HuH-7 (cell line): ENCODE measurements at places on chromosomes 4 and X.

DNA sequence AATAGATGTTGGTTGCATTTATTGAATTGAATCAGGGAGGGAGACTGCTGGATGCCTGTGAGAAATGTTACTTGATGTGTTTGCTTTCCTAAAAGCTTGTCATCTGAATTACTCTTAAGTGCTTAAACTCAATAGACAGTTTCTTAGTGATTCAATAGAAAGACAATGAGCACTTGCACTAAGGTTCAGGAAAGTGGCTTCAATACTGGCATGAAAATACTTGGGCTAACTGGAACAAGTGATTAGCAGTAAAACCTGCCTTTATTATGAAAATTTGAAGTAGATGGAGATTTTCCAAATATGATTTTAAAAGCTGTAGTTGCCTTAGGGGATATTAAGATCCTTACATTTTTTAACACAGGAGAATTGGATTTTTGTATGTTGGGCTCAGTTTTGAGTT, 123.3 kb downstream of the RNF150 start:
- DNase-seq, result no peak

- no peak for DNase-seq
Observed at GRCh38 chrX:39203427-39203826, 402.2 kb downstream of the MID1IP1 start.

- DNase-seq, result no peak
Observed at GRCh38 chr4:89193843-89194242, 82.5 kb downstream of the TIGD2 start.

GRCh38 chr4:150402871-150403272, 179.1 kb upstream of the MAB21L2 start:
- DNase-seq, result peak; percentile 4

GRCh38 chr4:153116291-153116680, 88.0 kb upstream of the TRIM2 start:
- DNase-seq, result no peak

DNA sequence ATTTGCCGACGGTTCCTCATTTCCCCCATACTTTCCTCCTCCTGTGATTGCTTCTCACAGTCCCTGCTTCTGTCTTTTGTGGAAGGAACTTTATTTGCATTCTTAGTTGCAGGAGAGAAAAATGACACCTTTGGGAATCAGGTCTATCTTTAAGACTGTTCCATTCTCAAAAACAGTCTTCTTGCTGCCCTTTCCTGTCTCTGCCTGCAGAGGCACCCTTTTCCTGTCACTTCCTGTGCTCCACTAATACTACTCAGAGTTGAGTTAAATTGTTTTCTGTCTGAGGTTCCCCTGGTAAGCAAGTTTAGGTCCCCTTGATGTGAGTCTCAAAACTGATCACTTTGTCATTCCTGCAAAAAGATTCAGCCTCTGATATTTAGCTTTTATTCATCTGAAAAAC, 208.8 kb upstream of the CLNK start:
- no peak for DNase-seq

- DNase-seq, result no peak
Observed at GRCh38 chr4:182578402-182578801, 335.2 kb downstream of the TENM3 start.

DNA sequence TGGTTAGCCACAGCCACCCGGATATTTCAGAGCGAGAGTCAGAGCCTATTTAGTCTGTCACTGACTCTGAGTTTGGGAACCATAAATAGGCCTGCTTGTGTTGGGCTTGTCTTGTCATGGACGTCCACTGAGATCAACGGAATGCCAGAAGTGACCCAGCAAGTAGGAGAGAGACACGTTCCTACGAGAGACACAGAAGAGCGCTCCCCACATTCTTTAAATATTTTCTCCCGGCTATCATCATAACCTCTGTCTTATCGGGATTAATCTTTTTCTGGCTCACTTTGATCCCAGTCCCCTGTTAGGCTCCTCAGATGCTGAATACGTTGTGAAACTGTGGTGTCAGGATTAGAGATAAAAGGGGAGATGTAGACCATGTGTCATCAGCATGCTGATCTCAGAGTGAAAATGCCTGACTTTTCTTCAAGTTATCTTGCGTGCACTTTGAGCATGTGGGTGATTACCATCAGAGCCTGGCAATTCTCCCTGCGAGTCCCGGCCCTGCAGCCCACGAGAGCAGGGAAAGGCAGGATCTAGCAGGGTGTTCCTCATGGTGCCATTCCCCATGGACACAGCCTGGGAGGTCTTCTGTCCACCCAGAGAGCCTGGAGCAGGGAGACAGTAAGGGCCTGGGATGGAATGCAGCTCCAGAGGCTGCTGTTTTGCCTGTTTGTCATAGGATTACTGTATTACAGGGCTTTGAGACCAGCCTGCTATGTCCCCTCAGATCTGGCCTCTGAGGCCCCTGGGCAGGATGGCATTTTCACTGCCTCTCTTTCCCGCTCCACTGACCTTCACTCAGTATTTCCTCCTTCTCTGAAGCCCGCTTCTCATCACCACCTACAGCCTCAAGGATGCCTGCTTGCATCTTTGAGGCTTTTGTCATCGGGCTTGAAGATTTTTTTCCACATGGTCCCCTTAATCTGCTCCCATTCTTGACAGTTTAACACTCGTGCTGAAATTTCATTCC, 2.8 kb upstream of the TENM3 start:
- DNase-seq, result no peak

DNA sequence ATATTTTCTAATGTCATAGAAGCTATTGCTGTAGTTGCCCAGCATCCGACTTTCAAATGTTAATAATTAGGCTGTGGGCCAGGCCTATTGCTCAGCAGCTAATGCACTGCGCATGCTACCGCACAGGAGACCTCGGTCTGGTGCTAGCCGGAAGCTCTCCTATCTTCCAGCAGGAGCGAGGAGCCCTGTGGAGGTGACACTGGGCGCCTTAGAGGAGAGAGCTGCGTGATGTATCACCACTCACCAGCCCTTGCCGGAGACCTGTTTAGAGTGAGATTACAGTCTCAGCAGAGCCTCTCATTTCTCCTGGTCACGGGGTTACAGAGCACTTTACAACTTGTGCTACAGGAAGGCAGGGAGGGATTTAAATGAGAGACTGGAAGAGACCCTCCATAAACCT, 31.1 kb upstream of the MID1IP1 start:
- no peak for DNase-seq

GRCh38 chrX:109775386-109775785, 42.3 kb upstream of the ACSL4 start:
- no peak for DNase-seq

DNA sequence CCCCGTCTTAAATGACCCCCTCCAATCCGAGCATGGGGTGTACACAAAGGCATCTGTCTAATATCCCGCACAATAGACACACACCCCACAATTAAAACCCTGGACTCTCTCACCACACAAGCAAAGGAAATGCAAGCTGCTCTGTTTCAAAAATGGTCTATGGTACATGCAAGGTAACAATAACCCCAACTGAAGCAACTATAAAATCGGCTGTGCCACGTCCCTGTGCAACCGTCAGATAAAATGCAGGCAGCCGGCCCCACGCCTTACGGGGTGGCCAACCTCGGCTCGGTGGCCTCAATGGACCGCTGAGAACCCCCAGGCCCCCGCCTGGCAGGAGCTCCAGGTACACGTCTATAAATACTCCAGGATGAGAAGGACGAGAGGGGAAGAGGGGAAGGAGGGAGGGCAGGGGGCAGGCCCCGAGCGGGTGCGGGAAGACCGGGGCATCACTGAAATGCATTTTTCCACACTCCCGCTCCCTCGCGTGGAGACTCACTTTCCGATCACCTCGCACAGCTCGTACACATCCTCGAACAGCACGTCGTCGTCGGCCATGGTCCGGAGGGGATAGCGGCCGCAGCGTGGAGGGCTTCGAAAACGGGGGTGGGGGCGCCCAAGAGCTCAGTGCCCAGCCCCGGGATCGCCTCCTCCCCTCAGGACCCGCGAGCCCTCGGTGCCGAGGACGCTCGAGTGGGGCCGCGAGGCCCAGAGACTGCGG, 763 bp downstream of the CASK start:
- DNase-seq, result peak; percentile 20

- peak; percentile 32 for DNase-seq
Observed at GRCh38 chr4:157978680-157979361, 194.0 kb downstream of the GASK1B start.

DNA sequence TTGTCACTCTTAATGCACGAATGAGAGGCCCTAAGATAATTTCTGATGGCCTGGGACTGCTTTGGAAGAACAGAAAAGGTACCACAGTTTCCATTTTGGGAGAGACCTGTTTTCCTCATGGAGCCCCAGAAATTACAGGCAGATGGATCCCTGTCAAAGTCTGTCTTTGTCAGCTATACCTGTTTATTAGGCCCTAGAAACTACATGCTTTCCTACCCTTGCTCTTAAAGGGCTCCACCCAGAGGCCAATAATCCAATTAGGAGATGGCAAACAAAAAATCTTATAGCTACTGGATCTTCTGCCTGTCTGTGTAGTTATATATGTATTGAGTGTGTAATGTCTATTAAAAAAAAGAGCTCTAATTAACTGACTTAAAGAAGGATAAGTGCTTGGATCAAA, 141.3 kb downstream of the NR3C2 start:
- DNase-seq, result no peak

DNA sequence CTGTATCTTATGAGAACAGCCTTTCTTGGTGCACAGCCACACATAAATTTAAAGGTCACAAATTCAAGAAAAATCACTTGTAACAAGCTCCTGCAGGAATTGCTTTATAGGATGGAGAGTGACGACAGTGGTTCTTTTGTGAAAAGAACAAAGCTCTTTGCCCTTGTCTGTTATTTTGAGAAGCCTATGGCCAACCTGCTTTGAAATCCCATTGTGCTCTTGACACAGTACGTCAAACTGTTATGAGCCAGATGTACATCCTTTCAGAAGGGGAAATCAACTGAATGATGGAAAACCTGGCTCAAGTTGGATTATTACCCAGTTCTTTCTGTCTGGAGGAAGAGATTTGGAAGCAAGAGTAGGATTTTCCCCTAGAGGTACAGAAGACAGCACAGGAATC, 1454.2 kb downstream of the ARAP2 start:
- no peak for DNase-seq

GRCh38 chrX:17376431-17377077, 1.6 kb downstream of the NHS start:
- DNase-seq, result no peak

DNA sequence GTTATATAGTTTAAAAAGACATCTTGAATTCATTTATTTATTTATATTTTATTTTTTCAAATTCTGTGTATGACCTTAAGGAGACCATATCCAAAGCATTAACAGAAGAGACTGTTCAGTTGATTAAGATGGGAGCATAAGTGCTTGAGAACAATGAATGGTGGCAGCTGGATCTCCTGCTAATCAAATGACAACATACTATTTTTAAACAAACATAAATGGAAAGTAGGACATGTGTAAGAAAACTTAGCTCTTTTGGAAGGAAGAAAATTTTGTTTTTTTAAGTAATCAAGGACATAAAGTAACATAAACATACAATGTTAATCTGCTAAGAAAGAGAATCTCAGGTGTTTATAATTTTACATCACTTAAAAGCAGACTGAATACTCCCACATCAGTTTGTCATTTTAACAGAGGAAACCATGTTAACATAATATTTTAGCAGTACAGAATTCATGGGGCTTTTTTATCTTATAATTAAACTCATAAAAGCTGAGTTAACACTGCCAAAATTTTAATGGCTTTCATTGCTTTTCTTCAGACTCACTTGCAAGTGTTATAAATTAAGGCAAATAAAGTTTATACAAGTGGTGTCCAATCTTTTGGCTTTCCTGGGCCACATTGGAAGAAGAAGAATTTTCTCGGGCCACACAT, 95.1 kb downstream of the MAD2L1 start:
- DNase-seq, result no peak
